Fibroblast of skin of abdomen (primary cell): ENCODE measurements at places on chromosomes 7 and 10.

- DNase-seq = peak; percentile 15
Observed at GRCh38 chr10:7464691-7465090, 53.9 kb upstream of the SFMBT2 start.

DNA sequence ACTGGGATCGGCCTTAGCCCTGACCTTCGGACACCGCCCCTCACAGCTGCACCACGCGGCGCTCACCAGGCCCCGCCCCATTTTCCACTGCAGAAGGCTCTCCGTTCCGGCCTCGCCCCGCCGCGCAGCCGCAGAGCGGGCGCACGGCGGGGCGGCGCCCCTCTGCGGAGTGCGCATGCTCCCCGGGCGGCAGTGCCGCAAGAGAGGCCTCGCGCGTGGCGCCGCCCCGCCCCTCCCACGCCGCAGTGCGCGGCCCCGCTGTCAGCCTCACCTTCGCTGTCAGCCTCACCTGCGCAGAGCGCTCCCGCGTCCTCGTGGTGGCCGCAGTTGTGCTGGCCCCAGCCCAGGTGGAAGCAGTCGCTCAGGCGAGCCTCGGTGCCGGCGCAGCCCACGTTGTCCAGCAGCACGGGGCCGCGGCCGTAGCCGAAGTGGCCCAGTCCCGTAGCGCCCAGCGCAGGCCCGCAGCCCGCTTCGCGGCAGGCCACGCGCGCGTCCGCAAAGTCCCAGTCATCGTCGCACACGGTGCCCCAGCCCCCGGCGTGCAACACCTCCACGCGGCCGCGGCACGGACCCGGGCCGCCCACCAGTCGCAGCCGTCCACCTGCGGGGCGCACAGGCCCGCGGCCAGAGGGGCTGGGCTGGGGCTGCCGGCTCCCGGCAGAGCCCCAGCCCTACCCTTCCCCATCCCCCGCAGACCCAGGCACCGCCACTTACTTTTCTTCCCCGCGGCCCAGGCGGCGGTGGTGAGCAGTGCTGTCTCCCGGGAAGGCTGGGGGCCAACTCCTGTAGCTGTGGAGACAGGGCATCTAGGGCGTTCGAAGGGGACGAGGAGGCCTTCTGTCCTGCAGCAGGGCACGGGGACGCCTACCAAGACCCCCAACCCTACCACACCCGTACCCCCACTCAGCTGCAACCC is 16.1 kb downstream of the SSC4D start:
- peak; percentile 84 for DNase-seq

DNA sequence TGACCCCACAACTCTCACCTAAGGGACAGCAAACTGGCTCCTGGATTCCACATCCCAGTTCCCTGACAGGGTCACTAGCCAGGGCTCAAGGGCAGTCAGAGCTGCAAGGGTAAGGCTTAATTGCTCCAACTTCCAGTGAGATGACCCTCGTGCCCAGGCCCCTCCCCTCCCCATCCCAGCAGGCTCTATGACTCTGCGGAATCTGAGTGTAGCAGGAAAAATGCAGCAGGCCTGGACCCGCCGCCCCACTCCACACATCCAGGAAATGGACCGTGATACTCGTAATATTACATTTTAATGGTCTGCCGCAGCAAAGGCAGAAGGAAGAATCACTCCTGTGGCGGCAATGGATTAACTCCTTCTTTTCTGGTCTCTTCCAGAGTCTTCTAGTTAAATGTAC is 91.7 kb upstream of the CHST15 start:
- DNase-seq = no peak

DNA sequence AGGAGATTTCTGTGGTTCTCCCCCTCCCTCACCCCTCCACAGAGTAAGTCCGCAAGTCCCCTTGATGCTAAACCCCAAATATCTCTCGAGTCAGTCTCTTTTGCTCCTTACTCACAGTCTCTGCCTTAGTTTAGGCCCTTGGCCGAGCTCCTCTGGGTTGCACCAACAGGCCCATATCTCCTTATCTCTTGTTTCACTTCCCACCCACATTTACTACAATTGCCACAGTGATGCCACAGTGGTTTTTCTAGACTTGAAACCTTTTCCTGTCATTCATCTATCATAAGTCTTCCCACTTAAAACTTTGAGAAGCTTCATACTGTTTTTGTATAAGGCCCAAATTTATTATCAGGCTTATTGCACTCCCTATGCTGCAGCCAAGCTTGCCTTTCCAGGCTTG is 23.4 kb upstream of the NME8 start:
- no peak for DNase-seq

DNA sequence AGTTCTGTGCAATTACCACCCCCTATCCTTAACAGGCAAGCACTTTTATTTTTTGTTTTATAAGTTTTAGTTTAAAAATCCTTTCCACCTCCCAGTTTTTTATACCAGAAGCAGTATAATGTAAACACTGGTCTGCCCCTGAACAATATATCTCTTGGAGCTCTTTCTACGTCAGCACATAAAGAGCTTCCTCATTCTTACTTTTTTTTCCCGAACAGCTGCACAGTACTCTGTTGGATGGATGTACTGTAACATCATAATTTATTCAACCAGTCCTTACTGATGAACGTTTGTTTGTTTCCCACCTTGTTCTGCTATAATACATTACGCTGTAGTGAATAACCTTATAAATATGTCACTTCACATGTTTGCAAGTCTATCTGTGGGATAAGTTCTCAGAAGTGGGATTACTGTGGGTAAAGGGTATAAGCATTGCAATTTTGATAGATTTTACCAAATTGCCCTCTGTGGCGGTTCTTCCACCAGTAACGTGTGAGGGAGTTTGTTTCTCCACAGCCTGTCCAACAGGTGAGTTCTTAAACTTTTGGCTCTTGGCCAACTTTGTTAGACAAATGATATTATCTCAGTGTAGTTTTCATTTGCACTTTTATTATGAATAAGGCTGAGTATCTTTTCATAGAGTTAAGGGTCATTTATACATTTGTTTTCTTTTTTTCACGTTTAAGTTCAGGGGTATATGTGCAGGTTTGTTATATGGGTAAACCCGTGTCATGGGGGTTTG is 32.8 kb downstream of the ADRA2A start:
- no peak for DNase-seq

DNA sequence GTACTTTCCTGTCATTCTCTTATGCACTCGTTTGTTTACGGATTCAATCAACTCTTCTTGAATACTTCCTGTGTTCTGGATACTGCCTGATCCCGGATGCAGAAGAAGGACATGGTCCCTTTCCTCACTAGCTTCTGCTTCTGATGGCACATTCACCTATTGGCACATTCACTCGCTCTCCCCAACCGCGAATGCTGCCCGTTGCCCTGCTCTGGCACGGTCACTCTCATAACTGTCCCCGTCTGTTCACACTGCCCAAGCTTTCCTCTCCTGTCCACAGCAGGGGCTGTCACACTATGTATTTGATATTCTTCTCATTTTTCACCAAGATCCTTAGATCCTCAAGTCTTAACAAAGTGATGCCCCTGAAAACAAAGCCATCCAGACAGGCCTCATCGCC is 327.4 kb downstream of the PAXIP1 start:
- DNase-seq = no peak

DNA sequence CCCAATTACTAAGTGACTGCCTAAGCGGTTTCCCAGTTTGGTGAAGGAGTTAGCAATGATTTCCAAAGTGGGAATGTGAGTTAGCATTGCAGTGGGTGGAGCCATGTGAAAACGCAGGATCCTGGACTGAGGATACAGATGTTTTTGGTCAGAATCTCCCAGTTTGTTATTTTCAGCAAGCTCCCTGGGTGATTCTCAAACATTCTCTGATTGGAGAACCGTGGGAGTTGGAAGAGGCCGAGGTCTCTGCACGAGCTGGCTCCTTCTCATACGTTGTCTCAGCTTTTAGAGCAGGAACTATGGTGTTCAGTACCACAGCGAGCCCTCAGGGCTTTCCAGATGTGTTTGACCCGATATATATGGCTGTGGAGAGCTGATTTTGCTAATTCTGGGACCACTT is 396.5 kb upstream of the NPVF start:
- peak; percentile 39 for DNase-seq

DNA sequence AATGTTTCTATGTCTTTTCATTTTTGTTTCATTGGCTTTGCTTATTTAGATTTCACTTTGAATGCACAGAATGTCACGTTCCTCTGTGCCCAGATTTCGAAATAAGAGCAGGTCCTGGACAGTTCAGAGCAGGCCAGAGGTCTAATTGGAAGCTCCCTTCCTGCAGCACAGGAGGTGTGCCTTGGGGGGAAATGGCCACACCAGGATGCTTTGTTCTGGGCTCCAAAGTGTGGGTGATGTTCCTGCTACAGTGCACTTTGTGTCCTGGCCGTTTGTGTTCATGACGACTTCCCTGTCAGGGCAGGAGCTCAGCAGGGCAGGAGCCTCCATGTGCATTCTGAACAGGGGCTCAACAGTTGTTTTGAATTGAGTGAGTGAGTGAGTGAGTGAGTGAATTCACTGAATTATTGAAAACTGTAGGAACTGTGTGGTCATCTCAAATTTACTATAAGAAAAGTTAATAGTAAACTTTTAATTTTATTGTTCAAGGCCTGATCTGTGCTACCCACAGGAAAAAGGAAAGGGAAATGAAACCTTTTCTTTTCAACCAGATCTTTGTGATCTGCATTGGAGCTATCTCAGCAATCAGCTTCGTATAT is 109.5 kb upstream of the GJD4 start:
- no peak for DNase-seq

DNA sequence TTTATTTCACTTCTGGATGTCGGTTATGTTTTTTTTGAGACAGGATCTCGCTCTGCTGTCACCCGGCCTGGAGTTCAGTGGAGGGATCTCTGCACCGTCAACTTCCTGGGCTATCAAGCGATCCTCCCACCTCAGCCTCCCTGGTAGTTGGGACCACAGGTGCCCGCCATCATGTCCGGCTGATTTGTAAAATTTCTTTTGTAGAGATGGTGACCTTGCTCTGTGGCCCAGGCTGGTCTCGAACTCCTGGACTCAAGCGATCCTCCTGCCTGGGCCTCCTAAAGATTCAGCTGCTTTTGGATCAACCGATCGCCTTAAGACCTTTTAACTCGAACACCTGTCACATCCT is 606 bp upstream of the RABGEF1 start:
- no peak for DNase-seq

- no peak for DNase-seq
Observed at GRCh38 chr7:64630496-64630895, 35.4 kb upstream of the ZNF107 start.

DNA sequence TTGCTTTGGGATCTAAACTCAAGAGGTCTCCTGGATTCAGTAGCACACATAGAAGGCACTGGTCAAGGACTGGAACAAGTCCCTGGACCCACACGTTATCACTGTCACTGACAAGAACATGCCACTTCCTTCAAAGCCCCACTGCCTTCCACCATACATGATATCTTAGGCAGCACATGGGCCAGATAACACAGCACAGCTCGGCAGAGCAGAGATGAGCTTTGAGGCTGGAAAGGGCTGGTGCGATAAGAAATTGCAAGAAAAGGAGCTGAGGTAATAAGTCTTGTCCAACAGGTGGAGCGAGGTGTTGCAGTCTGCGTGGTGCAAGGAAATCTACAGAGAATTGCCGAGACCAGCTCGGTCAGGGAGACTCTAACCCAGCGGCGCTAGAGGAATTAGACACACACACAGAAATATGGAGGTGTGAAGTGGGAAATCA is 139.8 kb upstream of the CDK13 start:
- no peak for DNase-seq

GRCh38 chr7:151752816-151753595 is 123.9 kb downstream of the PRKAG2 start:
- DNase-seq = no peak

- DNase-seq = no peak
Observed at GRCh38 chr7:96827701-96828100, 118.1 kb upstream of the SEM1 start.

DNA sequence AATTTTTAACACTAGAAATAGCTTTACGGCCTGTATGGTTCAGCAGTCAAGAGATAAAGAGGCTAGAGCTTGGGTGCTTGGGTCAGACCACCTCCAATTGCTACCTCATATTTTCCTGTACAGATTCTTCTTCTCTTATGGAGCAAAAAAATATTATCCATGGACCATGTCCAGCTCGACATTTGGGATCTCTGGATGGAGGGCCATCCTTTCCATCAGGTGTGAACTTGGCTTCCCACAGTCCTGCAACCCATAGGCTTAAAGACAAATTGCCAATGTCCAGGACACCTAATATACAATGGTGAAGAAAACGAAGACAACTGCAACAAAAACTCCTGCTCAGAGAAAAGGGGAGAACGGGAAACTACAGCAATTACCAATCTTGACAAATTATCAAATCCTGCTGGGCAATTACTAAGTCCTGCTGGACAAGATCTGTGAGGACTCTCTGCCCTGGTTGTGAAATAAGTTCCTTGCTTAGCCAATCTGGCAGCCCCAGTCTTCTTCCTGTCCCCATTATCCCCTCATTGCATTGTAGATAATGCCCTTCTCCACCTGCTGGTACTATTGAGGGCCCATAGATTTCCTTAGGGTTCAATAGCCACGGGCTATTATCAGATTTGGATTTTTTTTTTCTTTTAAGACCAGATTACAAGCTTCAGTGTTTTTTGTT is 42.0 kb upstream of the BRAF start:
- no peak for DNase-seq

DNA sequence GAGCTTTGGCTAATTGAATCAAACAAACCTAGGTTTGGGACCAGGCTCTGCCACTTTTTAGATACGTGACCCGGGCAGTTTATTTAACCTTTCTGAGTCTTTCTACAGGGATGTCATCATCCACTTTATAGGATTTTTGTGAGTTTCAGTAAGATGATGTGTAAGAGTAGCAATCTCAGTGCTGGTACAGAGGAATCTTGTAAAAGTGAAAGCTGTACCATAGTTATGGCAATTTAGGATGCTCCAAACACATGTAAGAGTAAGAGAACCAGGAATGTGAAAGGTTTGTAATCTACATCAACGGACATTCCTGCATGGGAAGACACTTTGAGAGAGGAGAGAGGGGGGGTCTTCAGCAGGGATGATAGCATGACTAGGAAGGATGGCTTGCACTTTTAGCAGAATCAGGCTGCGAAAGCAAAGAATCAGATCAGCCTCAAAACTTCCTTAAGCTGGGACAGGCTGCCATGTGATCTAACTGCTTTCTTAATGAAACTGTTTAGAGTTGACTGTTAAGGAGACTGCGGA is 968 bp downstream of the NOLC1 start:
- DNase-seq = no peak

DNA sequence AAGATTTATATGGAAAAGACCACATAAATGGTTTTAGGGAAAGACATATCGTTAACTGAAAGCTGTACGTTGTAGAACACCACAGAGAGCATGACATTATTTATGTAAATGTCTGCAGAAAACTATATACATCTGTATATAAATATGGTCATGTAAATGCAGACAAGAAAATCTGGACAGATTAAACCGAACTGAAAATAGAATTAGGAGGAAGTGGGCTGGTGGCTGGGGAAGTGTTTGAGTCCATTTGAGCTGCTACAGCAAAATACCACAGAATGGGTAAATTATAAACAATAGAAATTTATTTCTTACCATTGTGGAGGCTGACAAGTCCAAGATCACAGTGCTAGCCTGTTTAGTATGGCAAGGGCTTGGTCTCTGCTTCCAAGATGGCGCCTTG is 56.3 kb upstream of the USP6NL start:
- no peak for DNase-seq

- DNase-seq = no peak
Observed at GRCh38 chr7:98761225-98761624, 108.6 kb downstream of the TMEM130 start.
